Keratinocyte (primary cell): ENCODE measurements at places on chromosomes 1 and 21. TPM values are rescaled to one million over a fixed set of nuclear protein-coding genes. Genes with fewer than 3 reads are reported as not detected.
A peak's percentile ranks its signal among the peaks of the same experiment; 100 is the strongest.

- no peak for DNase-seq
These were observed 2.1 kb upstream of the TMCO2 start for GRCh38 chr1:40245686-40246085.

GRCh38 chr1:1357871-1358432 lies 403 bp downstream of the MXRA8 start:
- DNase-seq = no peak

DNA sequence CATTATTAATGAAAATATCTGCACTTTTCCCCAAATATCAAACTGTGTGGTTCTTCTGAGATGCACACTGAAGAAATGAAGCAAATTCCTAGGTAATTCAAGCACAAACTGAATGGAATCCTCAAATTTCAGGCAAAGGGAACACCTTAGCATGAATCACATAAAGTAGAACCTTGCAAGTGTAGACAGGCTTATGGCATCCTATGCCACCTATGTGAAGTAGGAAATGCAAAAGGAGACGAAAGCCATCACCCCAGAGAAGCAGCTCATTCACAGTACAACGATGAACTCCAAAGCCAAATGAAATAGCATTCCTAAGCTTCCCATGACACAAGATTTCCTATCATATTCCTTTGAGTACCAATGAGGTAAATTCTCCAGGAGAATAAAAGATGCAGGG lies 461.2 kb upstream of the RUNX1 start:
- DNase-seq = no peak

- DNase-seq = no peak
These were observed 63.2 kb upstream of the DUSP10 start for GRCh38 chr1:221805121-221805520.

Gene SERINC2
- polyA plus RNA-seq = 171 to 534 TPM (median 254 TPM) in 3 replicates

Gene KRTAP12-2
- polyA plus RNA-seq = not detected in 3 replicates

GRCh38 chr1:77697441-77697840 lies 15.0 kb upstream of the ZZZ3 start:
- no peak for DNase-seq

DNA sequence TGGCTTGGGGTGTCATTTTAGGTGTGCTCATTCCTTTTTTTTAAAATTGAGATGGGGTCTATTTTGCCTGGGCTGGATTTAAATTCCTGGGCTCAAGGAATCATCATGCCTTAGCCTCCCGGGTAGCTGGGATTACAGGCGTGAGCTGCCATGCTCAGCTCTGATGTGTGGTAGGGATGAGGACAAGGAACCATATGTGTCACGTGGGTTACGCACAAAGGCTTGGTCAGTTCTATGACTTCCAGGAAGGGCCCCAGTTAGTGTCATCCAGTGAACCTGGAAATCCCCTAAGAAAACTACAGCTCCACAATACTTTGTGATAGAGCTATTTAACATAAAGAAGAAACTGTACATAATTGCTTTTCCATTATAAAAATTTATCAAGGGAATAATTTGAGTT lies 6.7 kb upstream of the METTL25B start:
- no peak for DNase-seq

DNA sequence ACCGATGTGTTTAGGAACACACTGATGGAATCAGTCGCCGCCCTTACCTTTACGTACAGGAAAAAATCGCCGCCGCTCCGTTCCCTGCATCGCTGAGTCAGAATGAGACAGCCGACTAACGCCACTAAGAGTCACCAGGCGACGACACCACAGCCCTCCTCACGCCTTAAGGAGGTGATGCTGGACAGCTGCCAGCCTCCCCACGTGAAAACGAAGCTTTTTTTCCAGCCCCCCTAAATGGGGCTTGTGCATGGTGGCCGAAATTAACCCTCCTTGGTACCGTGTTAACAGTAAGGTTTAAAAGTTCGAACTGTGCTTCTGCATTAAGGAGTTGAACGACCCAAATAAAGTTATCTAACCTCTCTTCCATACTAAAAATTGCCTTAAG lies 511 bp downstream of the DNTTIP2 start:
- peak; percentile 42 for DNase-seq

DNA sequence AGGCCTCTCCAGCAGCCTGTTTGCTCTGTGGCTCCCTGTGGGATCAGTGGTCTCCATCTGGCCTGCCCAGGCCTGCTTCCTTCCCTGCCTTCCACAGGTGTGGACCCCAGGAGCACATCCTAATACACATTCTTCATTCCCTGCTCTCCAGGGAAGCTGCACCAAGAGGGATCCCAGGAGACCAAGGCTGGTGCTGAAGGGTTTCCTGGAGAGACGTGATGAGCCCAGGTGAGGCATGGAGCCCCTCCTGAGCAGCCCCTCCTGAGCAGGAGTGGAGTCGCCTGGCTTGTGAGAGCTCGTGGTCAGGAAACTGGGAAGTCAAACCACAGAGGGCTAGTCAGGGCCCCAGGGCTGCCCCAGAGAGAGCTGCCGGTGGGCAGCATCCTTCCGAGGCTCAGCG lies 561.4 kb downstream of the MATN1 start:
- DNase-seq = no peak

Gene AMY1C
- polyA plus RNA-seq = not detected in 3 replicates

- DNase-seq = no peak
These were observed 12.1 kb upstream of the RNF223 start for GRCh38 chr1:1085911-1086841.

DNA sequence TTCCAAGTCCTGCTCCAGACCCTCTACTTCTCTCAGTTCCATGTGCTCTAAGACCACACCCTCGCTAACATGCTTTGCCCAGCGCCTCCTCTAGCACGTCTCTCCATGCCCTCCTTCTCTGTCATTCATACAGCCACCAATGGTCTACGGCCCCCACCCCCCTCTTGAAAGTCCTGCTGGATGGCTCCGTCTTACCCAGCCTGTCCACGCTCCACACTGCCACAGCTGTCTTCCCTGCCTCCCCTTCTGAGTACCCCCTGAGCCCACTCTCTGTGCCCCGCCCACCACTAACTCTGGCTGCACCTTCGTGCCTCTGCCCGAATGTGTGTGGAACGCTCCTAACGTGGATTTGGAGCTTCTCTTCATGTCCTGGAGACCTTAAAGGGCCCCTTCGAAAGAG lies 244.6 kb downstream of the TRABD2B start:
- no peak for DNase-seq

DNA sequence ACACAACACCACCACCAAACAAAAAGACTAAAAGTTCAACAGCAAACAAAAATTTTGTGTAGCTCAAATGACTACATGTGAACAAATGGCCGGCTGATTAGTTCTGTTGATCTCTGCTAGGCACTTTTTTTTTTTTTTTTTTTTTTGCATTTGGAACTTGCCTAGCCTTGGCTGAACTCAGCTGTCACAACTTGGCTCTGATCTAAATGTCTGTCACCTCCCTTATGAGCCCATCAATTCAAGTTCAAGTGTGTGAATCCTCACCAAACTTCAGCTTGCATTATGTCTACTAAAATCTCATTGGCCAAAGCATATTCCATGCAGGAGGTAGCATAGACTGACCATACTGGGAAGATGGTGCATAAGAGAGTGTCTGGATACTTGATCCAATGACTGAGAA lies 606.5 kb upstream of the ADGRL4 start:
- DNase-seq = no peak

Gene THEM5
- 0.18 to 0.61 TPM (median 0.19 TPM) in 3 replicates for polyA plus RNA-seq

- DNase-seq = peak; percentile 45
These were observed 183.9 kb downstream of the NRIP1 start for GRCh38 chr21:14880922-14881321.

DNA sequence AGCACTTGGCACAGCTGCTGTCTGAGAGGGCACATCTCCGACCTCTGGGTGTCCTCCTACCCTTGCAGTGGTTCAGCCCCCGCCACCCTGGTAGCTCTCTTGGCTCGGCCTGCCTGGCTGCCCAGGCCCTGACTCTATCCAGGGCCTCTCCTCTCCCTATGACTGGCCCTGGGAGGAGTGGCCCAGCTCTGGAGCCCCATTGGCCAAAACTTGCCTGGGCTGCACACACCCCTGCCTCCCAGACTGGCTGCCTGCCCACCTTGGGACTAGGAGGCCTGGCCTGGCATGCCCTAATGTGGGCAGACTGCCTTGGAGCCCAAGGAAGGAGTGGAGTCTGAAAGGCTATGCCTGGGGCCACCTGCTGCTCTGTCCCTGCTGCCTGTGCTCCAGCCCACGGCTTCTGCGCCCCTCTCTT lies 33.6 kb downstream of the ACOT11 start:
- peak; percentile 76 for DNase-seq

Gene JAM2
- polyA plus RNA-seq = 0.04 TPM in 1 of 3 replicates, not detected in the others

DNA sequence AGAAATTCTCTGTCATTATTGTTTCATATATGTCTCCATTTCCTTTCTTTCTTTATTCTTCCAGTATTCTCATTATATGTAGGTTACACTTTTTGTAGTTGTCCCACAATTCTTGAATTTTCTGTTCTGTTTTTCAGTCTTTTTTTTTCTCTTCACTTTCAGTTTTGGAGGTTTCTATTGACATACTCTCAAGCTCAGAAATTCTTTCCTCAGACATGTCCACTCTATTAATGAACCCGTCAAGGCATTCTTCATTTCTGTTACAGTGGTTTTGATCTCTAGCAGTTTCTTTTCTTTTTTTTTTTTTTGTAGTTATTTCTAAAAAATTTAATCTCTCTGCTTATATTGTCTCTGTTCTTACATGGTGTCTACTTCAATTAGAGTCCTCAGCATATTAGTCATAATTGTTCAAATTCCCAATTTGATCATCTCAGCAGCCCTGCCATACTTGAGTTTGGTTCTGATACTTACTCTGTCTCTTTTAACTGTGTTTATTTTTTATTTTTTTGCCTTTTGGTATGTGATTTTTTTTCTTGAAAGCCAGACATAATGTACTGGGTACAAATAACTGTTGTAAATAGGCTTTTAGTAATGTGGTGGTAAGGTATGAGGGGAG lies 49.5 kb upstream of the KCNK2 start:
- DNase-seq = no peak

- no peak for DNase-seq
These were observed 76.4 kb downstream of the HIVEP3 start for GRCh38 chr1:41842326-41842725.

Gene S100PBP
- 16.2 to 29.0 TPM (median 19.6 TPM) in 3 replicates for polyA plus RNA-seq

GRCh38 chr1:32681999-32682398 lies 20.6 kb downstream of the SYNC start:
- DNase-seq = no peak

DNA sequence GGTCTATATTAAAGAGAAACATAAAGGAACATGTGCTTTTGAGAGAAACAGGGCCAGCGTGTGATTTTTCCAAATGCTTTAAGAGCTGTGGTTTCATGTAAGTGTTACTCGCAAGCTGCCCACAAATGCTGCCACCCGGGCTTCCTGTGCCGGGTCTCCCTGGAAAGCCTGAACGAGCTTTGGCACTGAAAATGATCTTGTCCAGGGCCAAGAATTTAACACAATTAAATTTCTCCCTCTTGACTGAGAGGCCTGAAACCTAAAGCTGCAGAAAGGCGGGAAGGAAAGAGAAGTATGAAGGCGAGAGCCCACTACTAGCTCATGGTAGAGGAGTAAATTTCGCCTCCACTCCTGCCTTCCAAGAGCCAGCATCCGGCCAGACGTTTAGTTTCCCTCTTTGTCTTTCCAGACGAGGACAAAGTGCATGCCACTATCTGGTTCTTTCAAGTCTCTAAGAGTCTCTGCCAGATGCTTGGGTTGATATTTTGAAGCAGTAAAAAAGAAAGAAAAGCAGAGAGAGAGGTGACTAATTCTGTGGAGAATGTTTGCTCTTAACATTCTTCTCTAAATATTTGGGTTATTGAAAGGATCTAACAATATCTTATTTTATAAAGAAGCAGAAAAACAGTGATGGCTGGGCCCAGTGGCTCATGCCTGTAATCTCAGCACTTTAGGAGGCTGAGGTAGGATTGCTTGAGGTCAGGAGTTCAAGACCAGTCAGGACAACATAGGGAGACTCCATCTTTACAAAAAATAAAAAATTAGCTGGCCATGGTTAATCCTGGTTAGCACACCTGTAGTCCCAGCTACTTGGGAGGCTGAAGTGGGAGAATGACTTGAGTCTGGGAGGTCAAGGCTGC lies 100.0 kb upstream of the HNRNPU start:
- no peak for DNase-seq

GRCh38 chr1:184701816-184702215 lies 52.8 kb downstream of the EDEM3 start:
- no peak for DNase-seq

GRCh38 chr1:25047506-25048240 lies 117.6 kb upstream of the RUNX3 start:
- no peak for DNase-seq

DNA sequence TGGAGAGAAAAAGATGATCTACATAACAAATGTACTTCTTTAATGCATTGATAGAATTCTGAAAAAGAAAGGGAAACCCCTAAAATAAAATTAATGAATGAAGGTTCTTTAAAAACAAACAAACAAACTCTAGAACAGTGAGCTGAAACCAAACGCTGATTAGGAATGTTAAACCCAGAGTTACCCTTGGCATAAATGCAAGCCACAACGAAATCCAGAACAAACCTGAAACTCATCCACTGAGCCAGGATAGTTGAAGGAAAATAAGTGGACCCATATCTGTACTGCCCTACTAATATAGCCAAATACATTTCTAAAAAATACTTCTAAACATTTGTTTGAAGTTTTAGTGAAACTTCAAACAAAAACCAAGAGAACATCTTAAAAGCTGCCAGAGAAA lies 505.3 kb downstream of the TTLL7 start:
- no peak for DNase-seq

GRCh38 chr1:89360716-89361115 lies 3.1 kb upstream of the GBP6 start:
- DNase-seq = no peak

Gene NR0B2
- not detected in 3 replicates for polyA plus RNA-seq

Gene TINAGL1
- 189 to 315 TPM (median 275 TPM) in 3 replicates for polyA plus RNA-seq

Gene TRABD2B
- 0.13 to 0.35 TPM (median 0.16 TPM) in 3 replicates for polyA plus RNA-seq
